ENCODE measurements at places on chromosomes 1 and 21.
A peak's percentile ranks its signal among the peaks of the same experiment; 100 is the strongest.

DNA sequence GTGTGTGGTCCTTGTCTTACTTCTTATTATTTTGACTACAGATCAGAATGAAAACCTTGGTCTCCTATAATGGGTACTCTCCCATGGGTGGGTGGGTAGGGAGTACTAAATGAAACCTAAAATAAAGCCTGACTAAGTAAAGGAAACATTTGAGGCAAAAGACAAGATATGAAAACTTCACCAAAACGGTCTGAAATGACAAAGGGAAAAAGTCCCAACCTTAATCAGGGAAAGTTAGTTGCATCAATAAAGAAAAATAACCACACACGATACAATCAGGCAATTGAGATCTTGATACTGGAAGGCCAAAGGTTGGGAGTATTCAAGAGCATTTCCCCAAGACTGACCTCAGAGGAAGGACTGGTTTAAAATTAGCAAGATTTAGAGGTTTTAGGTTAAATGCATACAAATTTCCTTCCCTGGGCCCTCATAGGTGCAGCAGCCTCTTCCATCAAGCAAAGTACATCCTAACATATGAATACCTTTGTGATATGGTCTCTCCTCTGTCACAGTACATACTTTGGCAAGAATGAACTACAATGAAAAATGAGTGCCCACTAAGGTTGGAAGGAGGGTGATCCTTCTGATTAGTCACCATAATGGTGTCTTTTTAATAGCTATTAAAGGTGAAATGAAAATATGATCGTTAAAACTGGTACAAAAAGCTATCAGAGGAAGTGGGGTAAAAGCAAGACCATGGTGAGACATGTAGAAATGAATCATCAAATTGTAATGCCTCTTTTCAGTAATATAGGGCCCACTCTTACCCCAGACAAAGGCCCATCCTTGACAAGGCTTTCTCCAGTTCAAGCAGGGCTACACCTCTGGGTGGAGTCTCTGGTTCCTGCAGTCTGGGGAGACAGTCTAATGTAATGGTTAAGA lies 15.3 kb upstream of the TNFSF4 start:
- DNase-seq = no peak

- no peak for DNase-seq
Observed at GRCh38 chr1:153474347-153474746, 13.9 kb upstream of the S100A7 start.

DNA sequence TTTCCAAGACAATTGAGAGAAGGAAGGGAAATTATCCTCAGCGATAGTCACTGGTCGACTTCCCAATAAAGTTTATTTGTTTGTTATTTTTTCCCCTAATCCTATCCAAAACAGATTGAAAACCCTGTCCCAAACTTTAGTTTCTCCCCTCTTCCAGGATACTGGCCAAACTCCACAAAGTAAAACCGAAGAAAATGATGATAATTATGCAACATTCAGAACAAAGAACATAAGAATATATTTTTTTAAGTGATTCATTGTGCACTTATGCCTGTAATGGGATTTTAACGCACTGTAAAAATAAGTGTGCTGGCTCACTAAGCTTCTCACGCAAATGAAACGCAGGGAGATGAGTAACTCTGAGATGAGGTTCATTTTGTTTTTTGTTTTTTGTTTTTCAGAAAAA lies 6.0 kb downstream of the GLIS1 start:
- DNase-seq = no peak

- DNase-seq = peak; percentile 8
Observed at GRCh38 chr1:152495066-152495675, 15.4 kb upstream of the LCE5A start.

GRCh38 chr1:45512641-45513054 lies 9.0 kb downstream of the PRDX1 start:
- DNase-seq = peak; percentile 76

DNA sequence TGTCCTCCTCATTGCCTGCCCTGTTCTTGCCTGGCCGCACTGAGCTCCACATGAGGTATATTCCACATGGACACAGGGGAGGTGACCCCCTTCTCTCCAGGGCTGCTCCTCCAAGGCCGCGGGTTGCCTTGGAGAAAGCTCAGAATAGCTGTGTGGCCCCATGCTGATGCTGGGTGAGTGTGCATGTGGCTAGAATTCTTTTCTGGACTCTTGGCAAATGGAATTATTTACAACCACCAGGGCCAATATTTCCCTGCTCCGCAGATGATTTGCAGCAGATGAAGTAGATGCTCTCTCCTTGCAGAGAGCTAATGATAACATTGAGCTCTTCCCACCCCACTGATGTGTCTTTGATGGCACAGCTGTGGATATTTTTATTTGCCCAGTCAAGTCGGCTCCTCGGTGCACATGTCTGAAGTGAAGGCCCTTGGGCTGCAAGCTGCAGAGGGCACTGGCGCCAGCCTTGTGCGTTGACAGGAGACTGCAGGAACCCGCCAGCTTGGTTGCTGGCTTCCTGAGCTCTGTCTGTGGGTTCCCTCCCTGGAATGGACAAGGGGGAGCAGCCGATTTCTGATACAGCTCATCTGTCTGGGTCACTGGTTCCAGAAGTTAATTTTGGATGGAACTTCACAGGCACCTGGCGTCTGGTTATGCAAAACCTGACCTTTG lies 404.7 kb upstream of the VAMP3 start:
- DNase-seq = no peak

- DNase-seq = no peak
Observed at GRCh38 chr1:234315091-234315541, 58.1 kb upstream of the COA6 start.

Measured in tongue (tissue), 3 donors.